ENCODE measurements at places on chromosomes 3 and 15. TPM values are rescaled to one million over a fixed set of nuclear protein-coding genes. Genes with fewer than 3 reads are reported as not detected.

Gene FHIT
- 0.53 TPM for total RNA-seq

- no peak for DNase-seq
Observed at GRCh38 chr3:177828208-177828565, 630.9 kb upstream of the TBL1XR1 start.

DNA sequence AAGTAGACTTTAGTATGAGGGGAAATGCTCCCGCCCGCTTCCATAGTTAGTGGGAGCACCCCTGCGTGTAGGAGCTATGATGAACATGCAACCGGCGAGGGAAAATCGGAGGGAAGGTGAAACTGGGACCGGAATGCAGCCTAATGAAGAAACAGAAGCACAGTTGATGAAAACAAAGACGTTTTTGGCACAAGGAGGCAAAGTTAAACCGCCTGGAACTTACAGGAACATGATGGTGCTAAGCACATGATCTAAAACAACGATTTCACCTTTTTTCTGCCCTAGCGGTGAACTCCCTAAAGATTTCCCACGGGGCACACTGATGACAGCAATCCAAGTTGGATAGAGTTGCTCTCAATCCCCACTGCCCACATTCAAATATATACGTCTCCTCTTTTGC lies 49.4 kb upstream of the SPATA12 start:
- DNase-seq, result no peak

Gene WNT5A
- total RNA-seq, result 35.5 TPM

DNA sequence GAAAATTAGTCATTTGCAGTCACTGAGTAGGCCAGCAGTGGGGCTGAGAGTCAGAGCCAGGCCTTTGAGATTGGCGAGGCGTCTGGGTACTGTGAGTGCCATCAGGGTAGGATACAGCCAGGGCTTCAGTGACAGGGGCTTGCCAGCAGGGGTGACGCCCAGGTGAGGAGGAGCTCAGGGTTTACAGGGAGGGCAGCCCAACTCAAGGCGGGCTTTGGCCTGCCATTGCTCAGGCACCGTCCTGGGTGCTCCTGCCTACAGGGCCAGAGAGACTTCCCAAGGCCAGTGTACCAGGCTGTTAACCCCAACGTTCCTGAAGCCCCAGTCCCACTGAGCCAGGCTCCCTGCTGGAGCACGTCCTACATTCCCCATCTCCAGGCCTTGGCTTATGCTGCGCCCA lies 152.0 kb downstream of the FBLN2 start:
- DNase-seq, result no peak

DNA sequence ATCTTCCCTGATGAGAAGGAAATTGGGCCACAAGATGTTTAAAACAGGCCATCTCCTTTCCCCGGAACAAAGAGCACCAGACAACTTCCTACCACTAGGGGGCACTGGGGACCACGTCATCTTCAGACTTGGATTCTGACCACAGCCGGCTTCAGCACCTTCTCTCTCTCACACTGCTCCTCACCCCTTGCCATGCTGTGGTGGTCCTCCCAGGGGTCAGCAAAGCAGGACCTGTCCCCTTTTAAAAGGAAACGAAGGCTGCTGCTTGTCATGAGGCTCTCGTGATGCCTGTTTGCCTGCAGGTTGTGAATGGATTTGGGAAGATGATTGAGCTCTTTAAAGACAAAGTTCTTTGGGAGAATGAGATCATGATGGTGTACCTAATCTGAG lies 16.2 kb downstream of the RFT1 start:
- peak; percentile 85 for DNase-seq

DNA sequence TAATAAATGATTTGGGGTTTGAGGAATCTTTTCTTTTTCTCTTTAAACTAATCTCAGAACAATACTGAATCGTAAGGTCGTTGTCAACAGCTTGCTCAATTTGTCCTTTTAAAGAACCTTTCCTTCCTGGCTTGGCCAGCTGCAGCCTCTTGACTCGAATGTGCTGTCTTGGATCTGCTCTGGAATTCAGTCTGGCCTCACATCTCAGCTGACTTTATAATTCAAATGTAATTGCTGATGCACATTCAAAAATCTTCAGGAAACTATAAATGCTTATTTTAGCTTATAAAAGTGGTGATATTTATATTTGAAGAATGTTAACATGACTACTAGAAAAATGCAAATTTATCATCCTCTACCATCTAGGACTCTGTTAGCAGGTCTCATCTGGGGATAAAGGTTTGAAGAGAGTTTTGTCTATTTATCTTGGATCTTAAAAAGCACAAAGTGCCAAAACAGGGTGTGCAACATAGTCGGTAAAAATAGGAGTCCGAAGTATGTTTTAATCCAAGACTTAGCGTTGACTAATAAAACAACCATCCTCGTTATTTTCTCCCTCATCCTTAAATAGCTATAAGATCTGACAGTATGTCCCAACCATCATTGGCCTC lies 1035.2 kb downstream of the MCTP2 start:
- no peak for DNase-seq

Gene EFHB
- total RNA-seq, result not detected

- DNase-seq, result no peak
Observed at GRCh38 chr3:119173325-119173724, at the start of gene UPK1B. Gene UPK1B, plus strand, starts transcription at chr3:119173598. Its CDS starts 13,144 bp downstream, at chr3:119186742.

- DNase-seq, result no peak
Observed at GRCh38 chr15:100987143-100987542, 68.0 kb downstream of the LRRK1 start.

DNA sequence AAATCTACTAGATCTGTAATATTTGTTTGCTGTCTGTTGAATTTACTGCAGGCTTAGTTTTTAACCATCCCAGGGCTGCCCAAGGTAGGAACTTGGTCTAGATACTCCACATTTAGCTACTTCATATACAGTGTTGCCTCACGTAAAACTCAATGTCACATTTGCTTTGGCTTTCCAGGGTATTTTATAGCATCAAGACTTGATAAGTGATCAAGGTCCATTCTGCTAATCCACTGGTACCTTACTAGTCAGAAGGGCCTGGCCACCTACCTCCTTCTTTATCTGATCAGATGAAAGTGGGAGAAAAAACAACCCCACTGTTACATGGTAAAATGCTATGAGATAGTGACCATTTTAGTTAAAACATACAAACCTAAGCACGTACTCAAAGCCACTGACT lies 25.5 kb upstream of the GREM1 start:
- no peak for DNase-seq

Gene DHFR2
- 3.9 TPM for total RNA-seq

DNA sequence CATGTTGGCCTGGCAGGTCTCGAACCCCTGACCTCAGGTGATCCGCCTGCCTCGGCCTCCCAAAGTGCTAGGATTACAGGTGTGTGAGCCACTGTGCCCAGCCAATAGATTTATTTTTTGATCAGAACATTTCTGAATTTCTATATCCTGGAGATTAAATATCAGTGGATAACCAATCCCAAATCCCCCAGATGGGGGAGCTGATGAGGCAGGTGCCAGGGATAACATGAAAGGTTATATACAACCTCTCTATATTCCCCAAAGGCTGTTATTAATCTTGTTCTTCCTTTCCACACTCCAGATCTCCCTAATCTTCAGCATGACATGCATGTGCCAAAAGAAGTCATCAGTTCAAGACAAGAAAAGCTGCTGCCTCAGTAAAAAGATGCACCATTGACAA lies 112.3 kb downstream of the WDR76 start:
- peak; percentile 27 for DNase-seq

DNA sequence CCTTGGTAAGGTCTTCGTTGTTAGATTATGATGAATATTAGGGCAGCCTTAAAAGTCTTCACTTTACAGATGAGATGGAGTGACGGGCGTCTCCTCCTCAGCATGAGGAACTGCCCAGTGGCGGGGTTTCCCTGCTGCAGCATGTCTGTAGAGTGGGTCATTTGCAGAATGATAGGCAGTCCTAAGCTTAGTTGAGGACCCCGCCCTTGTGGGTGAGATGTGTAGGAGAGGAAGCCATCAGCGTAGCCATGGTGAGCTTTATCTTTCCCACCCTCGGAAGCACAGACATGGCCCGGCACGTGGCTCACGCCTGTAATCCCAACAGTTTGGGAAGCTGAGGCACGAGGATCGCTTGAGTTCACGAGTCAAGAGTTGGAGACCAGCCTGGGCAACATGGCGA lies 877 bp downstream of the NIT2 start:
- DNase-seq, result peak; percentile 15

DNA sequence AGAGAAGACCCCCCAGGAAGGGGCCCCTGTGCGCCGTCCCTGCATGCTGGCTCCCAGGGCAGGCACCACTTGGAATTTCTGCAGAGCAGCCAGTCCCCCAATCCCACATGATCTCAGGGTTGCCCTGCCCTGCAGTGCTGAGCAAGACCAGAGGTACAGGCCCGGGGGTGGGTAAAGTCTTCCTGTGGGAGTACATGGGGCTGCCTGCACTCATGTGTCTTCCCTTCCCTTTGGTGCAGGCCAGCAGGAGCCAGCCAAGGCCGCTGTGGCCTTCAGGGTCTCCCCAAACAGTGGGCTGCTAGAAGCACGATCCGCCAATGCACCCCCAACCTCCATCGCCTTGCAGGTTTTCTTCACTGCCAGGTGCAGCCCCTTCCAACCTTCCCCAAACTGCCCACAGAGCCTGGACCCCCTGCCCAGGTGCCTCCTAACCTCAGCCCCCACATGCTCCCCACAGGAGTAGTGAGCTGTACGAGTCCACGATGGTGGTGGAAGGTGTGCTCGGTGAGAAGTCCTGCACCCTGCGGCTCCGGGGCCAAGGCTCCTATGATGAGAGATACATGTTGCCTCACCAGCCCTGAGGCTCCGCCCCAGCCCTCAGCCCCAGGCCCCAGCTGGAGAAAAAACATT lies 15.0 kb downstream of the ACAA1 start:
- DNase-seq, result no peak

Gene CIB2
- total RNA-seq, result 2.9 TPM

Gene GOLGA6D
- not detected for total RNA-seq

GRCh38 chr3:16912400-16913263 lies 27.9 kb downstream of the PLCL2 start:
- no peak for DNase-seq

Gene NR1I2
- total RNA-seq, result not detected

Gene NRROS
- total RNA-seq, result 0.59 TPM

- DNase-seq, result no peak
Observed at GRCh38 chr15:42921342-42921731, 759 bp upstream of the TTBK2 start.

Gene TPRG1
- 1.4 TPM for total RNA-seq

- no peak for DNase-seq
Observed at GRCh38 chr15:79844221-79844620, 52.6 kb downstream of the MTHFS start.

GRCh38 chr3:25007974-25008658 lies 419.9 kb upstream of the RARB start:
- no peak for DNase-seq

- DNase-seq, result no peak
Observed at GRCh38 chr3:115208066-115208750, 61.1 kb upstream of the ZBTB20 start.

GRCh38 chr3:163056874-163057497 lies 1560.4 kb downstream of the OTOL1 start:
- DNase-seq, result peak; percentile 62

Gene CCR2
- not detected for total RNA-seq
